ENCODE measurements at places on chromosomes 7 and 10.

- no peak for DNase-seq
Observed at GRCh38 chr10:77984986-77985385, 44.3 kb downstream of the POLR3A start.

DNA sequence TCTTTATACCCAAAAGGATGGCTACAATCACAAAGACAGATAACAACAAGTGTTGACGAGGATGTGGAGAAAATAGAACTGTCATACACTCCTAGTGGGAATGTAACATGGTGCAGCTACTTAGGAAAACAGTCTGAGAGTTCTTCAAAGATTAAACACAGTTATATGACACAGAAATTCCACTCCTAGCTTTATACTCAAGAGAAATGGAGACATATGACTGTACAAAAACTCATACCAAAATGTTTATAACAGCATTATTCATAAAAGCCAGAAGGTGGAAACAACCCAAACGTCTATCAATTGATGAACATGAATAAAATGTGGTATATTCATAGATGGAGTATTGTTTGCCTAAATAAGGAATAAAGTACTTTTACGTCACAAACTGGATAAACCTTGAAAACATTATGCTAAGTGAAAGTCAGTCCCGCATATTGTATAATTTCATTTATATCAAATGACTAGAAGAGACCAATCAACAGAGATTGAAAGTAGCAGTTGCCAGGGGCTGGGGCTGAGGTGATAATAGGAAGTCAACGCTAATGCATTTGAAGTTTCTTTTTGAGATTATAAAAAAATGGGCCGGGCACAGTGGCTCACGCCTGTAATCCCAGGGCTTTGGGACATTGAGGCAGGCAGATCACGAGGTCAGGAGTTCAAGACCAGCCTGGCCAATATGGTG, 61.6 kb upstream of the SRPK2 start:
- no peak for DNase-seq

GRCh38 chr7:141960687-141961422, 12.7 kb downstream of the TAS2R38 start:
- DNase-seq: no peak

DNA sequence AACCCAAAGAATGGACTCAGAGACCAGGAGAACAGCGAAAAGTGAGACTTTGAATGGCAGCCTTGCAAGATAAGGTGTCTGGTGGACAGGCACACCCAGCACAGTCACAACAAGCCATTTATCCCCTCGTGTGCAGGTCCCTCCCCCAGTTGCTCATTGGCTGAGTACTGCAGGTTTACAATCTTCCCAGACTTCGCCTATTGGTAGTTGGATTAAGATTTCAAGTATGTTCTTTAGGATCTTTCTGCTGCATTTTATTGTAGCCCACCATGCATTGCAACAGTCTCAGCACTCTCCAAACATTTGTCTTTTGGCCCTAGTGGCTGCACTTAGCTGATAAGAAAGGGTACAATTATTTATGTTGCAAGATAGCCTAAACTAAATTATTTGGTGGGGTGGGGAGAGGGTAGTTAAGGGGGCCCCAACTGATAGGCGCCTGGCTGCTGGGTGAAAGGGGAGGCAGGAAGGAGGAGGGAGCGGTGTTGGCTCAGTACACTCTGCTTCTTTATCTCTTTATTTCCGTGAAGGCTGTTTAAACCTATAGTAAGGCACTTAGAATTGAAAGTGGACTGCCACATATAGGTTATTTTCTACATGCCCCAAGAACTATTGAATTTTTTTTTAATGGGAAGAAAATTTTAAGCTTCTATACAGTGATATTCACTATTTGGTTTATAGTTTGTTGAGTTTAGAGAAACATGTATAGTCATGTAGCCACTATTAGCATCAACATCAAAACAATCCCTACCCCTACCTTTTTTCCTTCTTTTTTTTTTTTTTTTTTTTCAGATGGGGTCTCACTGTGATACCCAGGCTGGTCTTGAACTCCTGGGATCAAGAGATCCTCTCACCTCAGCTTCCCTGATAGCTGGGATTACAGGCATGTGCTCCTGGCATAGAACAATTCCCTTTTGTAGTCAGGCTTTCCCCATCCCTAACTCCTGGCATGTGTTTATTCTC, 54.2 kb downstream of the GUSB start:
- DNase-seq: no peak

Measured in right hindlimb (tissue), 1 donor.